ENCODE measurements at places on chromosomes 5 and 9. TPM values are rescaled to one million over a fixed set of nuclear protein-coding genes. Genes with fewer than 3 reads are reported as not detected.

Gene IL3
- total RNA-seq = not detected

Gene SIMC1
- total RNA-seq = 4.5 TPM

Gene UGT3A2
- total RNA-seq = 0.08 TPM

Gene RASGEF1C
- not detected for total RNA-seq

Gene LCP2
- not detected for total RNA-seq

Gene TRMT10B
- total RNA-seq = 2.0 TPM

Gene SAXO1
- not detected for total RNA-seq

Gene NDUFAF2
- total RNA-seq = 71.8 TPM

Gene CDX1
- total RNA-seq = not detected

Gene TMEM167A
- total RNA-seq = 39.1 TPM

Gene PCDHGB5
- 5.9 TPM for total RNA-seq

Gene EQTN
- total RNA-seq = 0.23 TPM

Gene SLC22A5
- 6.3 TPM for total RNA-seq

Gene RETREG1
- total RNA-seq = 0.47 TPM
